ENCODE measurements at places on chromosomes 16 and 17.

DNA sequence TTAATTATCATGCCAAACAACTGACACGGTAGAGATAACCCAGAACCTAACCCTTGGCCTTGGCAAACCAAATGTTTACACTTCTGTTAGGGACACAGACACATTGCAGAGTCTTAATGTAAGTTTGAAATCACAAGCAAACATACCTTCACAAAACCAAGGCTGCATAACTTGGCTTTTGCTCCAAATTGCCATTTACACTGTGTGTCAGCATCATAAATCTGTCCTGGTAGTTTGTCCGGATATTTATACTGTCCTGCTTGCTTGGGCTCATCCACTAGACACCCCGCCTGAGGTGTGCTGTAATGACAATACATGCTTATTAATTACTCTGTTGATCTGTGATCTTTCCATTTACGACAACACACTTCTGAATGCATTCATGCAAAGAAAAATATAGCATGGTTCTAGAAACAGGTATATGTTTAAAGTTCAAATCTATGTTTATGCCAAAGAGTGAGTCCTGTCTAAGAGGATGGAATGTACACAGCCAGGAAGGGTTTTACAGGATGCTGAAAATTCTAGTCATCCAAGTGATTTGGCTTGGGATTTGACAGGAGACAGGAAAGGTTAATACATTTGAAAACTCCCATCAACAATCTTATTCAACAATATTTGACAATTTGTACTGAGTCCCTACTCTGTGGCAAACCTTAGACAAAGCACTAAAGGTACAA lies 81.1 kb downstream of the ADAMTS18 start:
- DNase-seq = no peak

DNA sequence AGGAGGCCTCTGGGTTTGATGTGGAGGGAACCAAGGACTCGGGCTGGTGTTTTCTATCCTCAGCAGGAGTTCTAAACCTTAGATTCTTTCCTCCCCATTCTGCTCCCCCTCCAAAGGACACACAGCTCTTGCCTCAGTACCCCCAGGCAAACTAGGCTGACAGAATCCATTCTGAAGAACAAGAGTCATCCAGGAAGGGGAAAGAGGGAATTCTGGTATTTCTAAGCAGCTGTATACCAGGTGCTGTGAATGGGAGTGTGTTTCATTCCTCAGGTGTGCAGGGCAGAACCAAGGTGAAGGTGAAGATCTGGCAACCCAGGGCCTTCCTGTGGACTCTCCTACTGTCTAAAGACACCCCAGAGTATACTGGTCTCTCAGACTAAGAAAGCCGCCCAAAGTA lies 4.1 kb downstream of the INPP5K start:
- no peak for DNase-seq

- DNase-seq = no peak
Observed at GRCh38 chr17:43695970-43696865, 34.5 kb upstream of the MEOX1 start.

- DNase-seq = no peak
Observed at GRCh38 chr16:83990492-83990891, 22.4 kb downstream of the NECAB2 start.

DNA sequence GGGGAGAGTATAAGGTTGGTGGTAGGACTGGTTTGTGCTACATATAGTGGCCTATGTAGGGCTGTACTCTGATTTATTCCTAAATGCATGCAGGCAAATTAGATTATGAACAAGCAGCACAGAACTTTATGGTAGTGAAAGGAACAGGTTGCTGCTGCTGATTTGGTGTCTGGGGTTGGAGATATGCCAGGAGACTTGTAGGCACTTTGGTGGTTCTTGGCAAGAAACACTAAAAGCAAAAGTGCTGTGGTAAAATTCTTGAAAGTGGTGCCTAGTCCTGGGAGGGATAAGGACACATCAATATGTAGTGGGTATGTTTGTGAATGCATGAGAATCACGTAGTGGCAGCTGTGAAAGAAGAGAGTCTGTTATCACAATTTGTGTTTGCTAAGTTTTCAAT lies 2126.0 kb downstream of the TP53TG3F start:
- DNase-seq = no peak

DNA sequence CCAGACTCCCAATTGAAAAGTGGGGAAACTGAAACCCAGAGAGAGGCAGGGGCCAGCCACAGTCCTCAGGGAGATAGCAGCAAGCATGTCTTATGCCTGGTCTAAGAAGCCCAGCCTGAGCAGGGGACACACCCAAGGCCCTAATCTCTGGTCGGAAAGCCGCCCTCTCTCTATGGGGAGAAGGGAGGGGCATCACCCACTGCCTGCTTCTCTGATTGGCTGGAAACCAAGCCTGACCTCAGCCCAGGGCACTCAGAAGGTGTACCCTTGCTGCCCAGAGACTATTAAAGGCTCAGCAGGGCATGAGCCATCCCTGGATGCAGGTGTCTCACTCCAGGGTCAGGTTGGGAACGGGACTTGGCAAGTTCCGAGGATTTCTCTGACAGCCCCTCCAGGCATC lies 5.7 kb upstream of the KRT13 start:
- no peak for DNase-seq

DNA sequence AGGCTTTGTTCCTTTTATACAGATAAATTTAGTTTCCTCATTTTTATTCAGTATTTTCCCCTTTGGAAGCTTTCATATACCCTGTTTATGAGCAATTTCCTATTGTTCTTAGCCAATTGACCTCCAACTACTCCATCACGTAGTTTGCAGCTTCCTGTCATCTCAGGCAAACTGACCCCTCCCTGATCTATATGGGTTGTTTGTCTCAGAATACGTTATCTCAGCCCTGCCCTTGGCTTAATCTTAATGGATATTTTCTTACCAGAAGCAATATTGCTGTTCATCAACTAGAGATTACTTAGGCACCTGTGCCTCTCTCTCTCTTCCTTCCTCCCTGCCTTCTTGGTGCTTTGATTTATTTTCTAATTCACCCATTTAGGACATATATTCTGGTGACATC lies 81.2 kb downstream of the ZNF18 start:
- DNase-seq = no peak

DNA sequence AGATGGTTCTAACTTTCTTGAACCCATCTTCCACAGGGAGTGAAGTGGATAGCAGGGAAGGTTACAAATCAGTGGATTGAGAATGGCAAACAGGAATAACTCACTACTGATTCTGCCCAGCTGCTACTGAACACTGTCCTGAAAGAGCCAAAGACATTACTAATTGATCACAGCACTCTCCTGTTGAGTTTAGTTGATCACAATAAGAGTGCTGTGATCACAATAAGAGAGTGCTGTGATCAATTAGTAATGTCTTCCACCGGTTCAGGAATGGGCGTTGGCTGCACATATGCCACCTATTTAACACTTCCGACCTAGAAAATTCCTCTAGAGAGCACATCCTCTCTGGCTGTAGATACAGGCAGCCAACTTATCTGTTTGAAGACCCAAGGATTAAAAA lies 11.4 kb downstream of the CFAP97D1 start:
- no peak for DNase-seq

- peak; percentile 91 for DNase-seq
Observed at GRCh38 chr16:88703486-88704309, 2.5 kb downstream of the RNF166 start.

DNA sequence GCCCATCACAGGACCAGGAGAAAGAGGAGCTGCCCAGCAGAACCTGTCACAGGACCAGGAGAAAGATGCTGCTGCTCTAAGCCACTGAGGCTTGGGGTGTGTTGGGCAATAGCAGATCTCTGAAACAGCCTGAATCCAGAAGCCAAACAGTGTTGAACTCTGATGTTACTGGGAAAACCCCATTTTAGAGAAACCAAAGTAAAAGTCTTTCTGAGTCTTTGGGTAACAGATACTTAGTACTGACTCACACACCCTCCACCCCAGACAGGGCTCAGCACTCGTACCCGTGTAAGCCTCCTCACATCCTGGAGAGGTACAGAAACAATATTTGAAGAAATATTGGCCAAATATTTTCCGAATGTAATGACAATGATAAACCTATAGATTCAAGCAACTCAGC lies 82.8 kb upstream of the GNG13 start:
- no peak for DNase-seq

GRCh38 chr17:3818786-3819185 lies 17.8 kb upstream of the ITGAE start:
- no peak for DNase-seq

DNA sequence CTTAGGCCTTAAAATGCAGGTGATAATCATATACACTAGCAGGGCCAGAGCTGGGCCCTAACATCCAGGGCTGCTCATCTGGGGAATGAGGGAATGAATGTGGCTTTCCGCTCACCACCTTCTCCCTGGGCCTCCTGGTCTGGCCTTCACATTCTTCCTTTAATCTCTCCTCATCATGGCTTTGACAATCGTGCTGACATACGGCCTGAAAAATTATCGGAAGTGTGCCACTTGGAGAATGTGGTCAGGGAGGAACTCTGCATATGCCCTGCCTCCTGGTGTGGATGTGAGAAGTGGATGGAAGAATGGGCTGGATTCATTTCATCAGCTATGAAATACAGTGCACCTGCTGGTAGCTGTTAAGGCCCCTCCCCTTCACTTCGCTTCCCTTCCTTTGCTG lies 2.4 kb downstream of the WSCD1 start:
- no peak for DNase-seq

GRCh38 chr17:10698096-10698818 lies 863 bp downstream of the ADPRM start:
- DNase-seq = no peak

DNA sequence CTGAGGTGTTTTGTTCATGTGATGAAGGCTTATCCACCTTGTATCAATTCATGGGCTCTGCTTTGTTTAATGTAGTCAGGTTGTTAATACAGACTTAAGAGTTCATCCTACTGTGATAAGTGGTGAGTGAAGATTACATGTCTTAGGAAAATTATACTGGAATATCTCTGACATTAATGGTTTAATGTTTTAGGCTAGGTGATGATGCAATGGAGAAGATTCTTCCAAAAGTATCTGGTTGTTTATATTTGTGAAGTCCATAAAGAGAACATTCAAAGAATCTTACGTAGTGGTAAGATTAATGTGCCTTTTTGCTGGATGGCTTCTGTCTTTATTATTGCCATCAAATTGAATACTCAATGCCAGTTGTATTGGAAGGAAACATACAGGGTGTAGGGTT lies 236.4 kb downstream of the BCAS3 start:
- DNase-seq = no peak

GRCh38 chr17:27613433-27613832 lies 17.6 kb upstream of the LGALS9 start:
- no peak for DNase-seq

DNA sequence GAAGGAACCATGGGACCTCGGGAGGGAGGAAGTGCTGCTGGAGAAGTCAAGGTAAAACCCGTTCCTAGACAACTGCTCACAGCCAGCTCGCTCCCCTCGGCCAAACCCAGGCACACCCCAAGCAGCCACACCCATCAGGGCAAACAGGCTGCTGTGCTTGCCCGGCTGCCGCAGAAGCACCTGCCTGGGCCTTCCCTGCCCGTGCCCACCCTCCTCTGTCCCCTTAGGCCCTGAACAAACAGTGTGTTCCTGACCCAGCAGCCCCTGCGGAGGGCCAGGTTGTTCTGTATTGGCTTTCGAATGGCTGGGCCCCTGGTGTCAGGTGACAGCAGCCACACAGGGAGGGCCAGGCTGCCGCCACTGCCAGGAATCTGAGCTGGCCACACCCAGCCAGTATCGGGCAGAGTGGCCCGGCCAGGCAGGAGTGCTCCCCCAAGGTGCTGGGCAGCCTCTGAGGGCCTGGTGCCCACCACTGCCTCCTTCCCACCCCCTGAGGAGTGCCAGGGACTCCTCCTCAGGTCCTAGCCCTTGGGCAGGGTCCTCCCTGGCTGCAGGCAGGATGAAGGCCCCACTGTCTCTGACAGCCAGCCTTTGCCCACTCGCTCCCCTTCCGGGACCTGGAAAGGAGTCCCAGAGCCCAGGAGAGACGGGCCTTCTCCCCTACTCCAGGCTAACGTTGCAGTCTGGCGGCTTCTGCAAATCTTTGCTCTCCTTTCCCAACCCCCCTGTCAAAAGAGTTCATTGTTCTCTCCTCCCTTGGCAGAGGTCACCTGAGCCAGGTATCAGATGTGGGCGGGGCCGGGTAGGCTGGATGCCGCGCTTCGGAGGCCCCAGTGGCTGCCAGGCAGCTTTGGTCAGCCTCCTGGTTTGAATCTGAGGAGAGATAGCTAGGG lies 24.0 kb downstream of the LLGL2 start:
- no peak for DNase-seq

DNA sequence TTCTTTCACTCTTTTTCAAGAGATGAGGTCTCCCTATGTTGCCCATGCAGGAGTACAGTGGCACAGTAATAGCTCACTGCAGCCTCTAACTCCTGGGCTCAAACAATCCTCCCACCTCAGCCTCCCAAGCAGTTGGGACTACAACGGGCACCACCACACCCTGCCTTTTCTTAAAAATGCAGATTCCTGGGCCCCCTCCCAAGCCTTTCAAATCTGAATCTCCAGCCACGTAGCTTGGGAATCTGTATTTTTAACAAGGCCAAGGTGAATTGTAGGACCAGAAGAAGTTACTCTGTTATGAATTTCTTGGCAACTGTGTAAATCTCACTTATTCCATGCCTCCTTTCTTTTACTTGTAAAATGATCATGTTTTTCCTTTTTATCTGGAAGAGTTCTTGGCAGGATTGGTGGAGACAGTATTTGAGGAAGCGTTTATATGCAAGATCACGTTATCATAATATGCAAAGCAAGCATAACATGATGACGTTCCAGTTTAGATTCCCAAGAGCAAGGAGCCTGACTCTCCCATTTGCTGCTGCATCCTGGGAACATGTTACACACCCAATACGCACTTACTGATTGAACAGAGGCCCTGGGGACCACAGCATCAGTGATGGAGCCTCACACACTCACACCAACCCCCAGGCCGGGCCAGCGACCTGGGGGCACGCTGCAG lies 44.5 kb downstream of the LITAF start:
- DNase-seq = no peak

DNA sequence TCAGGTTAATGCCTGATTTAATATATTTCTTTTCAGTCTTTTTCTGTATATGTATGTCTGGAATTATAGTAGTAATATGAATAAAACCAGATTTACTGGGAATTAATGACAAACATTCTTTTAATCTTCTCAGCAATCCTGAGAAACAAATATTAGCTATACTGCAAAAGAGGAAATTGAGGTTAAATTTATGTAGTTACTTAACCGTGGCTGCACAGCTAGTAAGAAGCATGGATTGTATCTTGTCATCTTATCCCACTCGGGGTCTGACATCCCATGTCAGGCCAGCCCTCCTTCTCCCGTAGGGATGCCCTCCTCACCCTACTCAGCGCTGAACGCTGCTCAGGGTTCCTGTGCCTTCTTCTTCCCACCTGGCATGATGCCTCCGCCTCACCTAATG lies 143.0 kb downstream of the FTO start:
- DNase-seq = no peak

GRCh38 chr17:46043606-46044005 lies 44.6 kb downstream of the STH start:
- DNase-seq = no peak

DNA sequence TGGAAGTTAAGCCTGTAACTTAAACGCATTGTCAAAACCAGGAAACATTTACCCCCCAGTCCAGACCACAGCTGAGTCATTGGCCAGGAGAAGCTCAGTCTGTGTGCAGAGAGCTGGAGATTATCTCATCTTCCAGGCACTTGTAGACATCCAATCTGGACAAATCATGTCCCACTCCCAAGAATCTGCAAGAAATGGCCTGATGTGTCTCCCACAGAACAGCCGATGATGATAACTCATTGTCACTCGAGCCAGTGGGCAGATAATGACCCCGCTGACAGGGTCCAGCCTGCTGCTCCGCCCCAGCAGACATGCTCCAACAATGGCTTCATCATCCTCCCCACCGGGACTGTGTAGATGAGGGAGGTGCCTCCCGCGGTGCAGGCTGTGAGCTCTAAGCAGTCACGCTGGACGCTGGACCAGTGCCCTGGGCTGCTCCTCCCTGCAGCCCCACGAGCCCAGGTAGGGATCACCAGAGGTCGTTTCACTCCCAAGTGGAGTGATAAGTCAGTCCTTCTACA lies 322.5 kb downstream of the C16orf95 start:
- DNase-seq = no peak
